Left hindlimb (tissue), 1 donor: ENCODE measurements at places on chromosomes 6 and 20.

- DNase-seq: no peak
Observed at GRCh38 chr20:32971703-32972161, 32.5 kb downstream of the SUN5 start.

- peak; percentile 61 for DNase-seq
Observed at GRCh38 chr6:31270788-31271640, 878 bp downstream of the HLA-C start.

GRCh38 chr6:41463062-41463930 is 82.9 kb upstream of the FOXP4 start:
- no peak for DNase-seq

DNA sequence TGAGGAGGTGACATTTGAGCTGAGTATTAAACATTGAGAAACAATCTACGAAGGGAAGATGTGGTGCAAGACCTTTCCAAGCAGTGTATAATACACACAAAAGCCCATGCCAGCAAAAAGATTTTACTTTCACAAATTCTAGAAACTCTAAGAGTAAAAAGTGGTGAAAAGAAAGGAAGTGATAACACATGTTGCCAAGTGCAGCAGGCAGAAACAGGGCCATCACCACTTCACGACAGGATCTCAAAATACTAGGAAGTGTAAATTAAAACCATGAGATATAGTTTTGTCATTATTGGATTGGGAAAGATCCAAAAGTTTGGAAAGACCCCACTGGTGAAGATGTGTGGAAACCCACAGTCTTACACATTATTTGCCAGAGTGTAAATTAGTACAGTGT is 1.7 kb upstream of the ENTPD6 start:
- DNase-seq: no peak

- no peak for DNase-seq
Observed at GRCh38 chr6:149938571-149939355, 3.1 kb upstream of the ULBP2 start.
